Activated CD4-positive, alpha-beta T cell treated with anti-CD3 and anti-CD28 coated beads for 4 hours (primary cell): ENCODE measurements at places on chromosomes 1 and 21.

DNA sequence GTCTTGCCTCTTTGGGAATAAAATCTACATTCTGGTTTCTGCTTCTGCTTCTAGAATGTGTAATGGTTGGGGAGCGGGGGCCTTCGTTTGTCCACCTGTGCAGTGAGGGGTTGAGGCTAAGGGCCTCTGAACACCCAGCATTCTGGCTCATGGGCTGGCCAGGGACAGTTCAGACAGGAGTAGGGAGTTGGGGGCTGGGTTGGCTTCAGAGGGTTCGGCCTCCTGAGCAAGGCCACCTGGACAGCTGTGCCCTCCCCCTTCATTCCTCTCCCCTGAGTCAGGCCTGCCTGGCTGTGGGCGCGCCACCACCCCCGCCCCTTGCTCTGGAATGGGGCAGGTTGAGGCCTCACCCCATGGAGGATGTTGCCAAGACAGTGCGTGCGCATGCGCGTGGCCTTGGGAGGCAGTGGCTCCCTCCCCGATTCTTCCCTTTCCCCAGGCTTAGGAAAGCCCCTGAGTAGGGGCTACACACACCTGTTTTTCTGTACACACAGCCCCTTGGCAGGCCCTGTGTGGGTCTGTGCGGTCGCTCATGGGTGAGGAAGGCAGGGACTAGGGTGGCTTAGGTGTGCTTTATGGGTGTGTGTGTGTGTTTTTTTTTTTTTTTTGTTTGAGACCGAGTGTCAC, 57.0 kb downstream of the YARS1 start:
- DNase-seq: no peak

DNA sequence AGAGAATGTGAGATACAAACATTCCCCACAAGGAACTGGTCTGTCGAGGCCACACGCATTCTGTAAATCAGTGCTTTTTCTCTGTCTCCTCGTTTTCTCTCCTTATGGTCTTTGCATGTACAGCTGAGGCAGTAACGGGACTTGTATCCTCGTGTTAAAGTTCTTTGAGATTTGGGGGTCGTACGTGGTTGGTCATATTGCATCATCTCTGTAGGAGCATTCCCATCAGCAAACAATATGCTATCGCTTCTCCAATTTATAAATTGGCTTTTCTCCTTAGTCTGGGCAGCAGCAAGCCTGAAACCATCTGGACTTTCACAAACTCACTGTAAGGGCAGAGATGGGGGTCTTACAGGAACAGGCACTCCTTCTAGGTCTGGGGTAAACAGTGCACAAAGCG, 13.0 kb upstream of the TRIM17 start:
- no peak for DNase-seq

- DNase-seq: no peak
Measured at GRCh38 chr1:192038567-192038966, 119.7 kb upstream of the RGS18 start.

- DNase-seq: no peak
Measured at GRCh38 chr1:184291701-184292100, 95.1 kb upstream of the C1orf21 start.

GRCh38 chr1:55380355-55380970, 165.3 kb upstream of the USP24 start:
- DNase-seq: no peak

- DNase-seq: peak; percentile 22
Measured at GRCh38 chr1:223844787-223845036, 1.0 kb downstream of the TP53BP2 start.

DNA sequence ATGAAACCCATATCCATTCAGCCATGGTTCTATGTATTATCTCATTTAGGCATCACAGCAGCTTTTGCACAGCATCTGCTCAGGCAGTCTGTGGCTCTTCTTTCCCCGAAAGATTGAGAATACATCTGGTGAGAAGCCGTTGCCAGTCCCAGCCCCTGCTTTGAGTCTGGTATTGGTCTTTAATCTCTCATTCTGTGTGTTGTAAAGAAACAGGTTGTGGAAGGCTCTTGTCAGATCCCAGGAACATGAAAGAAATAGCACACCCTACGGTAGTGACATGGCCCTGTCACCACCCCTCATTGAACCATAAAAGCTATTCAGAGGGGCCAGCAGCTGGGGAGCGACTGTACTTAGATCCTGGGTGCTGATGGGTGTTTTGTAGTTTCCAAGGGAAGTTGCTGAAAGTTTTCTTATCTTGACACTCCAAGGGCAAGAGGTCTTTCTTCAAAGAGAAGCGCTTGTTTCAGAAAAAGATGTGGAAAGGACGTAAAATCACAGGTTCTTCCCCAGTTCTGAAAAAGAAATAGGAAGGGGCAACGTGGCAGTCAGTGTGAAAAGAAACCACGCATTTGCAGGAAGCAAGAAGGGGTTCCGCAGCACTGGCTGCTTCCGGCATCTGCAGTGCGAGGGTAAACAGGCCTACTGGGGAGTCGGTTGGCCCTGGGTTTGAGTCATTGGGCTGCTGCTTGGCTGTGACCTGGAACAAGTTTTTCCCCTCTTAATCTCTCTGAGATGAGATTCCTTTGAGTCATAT, 145.0 kb downstream of the DHRS3 start:
- DNase-seq: peak; percentile 81

- DNase-seq: no peak
Measured at GRCh38 chr1:64940025-64940424, 26.3 kb downstream of the JAK1 start.

- DNase-seq: no peak
Measured at GRCh38 chr1:5967351-5968160, 24.7 kb downstream of the NPHP4 start.

DNA sequence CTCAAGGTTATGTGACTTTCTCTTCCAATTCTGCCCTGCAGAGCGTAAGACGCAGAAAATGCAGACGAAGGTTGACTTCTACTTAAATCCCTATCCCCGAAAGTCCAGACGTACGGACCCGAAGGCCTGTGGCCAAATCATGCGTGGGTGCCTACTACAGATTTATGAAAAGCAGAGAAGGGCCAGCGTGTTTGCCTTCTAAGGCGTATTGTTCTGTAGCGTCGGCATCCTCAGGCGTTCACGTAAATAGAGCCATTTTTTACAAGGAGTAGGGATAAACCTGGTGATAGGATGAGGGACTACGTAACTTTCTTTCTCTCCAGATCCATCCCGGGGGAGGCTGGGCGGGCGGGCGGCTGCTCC, 222 bp upstream of the GIPC2 start:
- DNase-seq: no peak

DNA sequence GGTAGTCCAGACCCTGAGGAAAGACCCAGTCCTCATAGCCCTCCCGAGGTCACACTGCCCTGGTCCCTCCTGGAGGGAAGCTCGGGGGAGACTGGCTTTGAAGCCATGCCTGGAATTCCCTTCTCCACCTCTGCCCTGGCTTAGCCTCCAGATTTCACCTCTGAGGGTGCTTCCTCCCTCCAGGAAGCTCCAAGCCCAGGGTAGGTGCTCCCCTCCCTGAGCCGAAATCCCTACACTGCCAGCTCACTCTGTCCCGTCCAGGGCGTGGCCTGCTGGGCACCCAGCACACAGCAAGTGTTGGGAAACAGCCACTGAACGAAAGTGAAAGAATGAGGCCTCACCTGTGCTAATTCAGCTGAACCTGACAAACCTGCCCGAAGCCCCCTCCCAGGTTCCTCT, 6.0 kb upstream of the TNFRSF25 start:
- DNase-seq: no peak

GRCh38 chr1:28822799-28823198, 10.8 kb downstream of the OPRD1 start:
- no peak for DNase-seq

GRCh38 chr1:210123924-210124589, 108.5 kb upstream of the SERTAD4 start:
- no peak for DNase-seq

GRCh38 chr1:109152196-109152595, 38.3 kb downstream of the ELAPOR1 start:
- DNase-seq: no peak

GRCh38 chr1:245566134-245566533, 411.3 kb downstream of the KIF26B start:
- DNase-seq: no peak

GRCh38 chr1:154404511-154404931, 622 bp upstream of the IL6R start:
- no peak for DNase-seq

DNA sequence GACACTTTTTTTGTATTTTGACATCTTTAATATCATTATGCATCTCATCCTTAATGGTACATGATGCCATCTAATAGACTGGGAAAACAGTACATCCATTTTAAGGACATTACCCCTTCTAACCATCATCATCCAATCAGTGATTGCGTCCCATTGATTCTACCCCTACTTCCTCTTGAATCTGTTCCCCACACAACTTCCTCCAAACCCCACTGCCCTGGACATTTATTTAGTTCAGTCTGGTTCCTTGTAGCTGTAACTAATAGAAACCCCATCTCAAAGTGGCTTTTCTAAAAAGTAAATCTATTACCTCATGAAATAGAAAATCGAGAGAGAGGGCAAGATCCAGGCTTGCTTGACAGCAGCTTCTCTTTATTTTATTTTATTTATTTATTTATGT, 2.1 kb upstream of the ITLN1 start:
- no peak for DNase-seq

- DNase-seq: no peak
Measured at GRCh38 chr1:224189561-224189960, 6.5 kb downstream of the DEGS1 start.

DNA sequence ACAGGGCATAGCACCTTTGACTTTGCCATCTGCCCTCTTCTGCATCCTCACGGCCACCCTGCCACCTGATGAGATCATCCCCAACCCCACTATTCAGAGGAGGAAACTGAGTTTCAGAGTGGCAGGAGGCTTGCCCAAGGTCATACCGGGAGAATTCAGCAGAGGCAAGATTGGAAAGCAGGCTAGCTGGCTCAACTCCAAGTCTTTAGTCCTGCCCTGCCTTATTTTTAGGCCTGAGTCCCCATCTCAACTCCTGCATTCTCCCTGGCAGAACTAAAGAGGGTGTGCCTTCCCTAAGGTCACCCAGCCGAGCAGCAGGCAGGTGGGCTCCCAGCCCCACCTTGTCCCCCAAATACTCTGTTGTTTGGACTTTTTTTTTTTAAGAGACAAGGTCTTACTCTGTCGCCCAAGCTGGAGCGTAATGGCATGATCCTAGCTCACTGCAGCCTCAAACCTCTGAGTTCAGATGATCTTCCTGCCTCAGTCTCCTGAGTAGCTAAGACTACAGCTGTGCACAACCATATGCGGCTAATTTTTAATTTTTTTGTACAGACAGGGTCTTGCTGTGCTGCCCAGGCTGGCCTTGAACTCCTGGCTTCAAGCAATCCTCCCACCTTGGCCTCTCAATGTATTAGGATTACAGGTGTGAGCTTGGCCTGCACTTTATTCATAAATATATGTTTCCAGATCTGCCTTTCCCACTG, 13.8 kb upstream of the FGR start:
- no peak for DNase-seq

DNA sequence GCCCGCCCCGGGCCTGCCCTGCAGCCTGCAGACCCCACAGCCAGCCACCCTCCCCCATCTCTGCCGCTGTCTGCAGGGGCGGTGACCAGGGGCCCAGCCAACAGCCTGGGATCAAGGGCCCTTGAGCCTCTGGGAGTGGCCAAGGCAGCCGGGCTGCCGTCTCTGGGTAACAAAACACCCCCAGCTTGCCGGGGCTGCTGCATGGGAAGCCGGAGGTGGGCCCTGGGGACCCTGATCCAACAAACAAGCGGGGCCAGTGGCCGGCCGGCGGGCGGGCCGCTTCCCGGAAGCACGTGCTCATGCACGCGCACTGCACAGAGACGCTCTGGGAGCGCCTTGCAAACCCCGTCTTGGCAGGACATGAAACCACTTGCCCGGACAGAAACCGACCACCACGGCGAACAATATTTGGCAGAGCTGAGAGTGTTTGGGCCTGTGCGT, 13.2 kb downstream of the MEGF6 start:
- no peak for DNase-seq

DNA sequence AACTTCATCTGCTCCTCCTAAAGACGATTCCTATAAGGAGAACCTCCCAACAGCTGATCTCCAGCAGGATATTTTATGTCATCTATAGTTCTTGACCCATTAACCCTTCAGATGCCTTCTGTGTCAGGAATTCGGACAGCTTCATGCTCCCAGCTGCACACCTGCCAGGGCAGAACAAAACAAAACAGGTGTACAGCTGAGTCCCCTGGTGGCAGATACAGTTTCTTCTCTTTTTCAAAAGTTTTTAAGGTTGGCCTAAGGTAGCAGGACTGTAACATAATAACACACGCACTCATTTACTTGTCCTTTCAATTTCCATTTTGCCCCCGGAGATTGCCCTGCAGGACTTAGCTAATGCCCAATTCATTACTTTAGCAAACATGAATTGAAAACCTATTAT, 218.3 kb downstream of the S1PR1 start:
- no peak for DNase-seq

DNA sequence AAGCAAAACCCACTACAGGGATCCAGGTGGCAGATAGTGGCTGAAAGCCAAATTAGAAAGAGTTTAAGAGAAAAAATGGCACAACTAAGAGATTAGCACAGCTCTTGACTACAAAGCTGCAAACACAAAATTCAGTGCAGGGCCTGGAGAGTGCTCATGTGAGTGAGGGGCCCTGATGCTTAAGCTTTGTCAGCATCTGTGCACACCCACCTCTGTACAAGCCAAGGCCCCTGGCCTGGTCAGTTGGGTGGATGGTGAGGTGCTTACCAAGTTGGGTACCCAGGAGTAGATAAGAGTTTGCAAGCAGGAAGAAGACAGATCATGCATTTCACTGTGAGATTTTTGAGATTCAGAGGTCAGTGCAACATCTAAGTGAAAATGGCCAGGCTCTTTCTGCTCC, 62.7 kb upstream of the ATP1B1 start:
- DNase-seq: no peak

DNA sequence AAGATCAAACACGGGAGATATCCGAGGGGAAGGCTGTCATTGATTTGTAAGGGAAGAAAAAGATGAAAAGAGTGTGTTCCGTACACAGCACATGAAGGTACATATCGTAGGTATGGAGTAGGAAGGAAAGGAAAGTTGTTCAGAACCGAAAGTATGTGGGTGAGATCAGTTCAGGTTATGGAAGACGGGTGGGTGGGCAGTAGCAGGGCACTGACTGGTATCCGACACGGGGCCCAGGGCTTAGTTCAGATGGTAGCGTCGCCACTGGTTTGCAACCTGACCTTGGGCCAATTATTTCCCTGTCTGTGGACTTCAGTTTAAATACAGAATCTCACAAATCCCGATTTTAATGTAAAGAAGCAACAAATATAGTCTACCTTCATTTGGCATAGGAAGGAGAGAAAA, 27.8 kb upstream of the A3GALT2 start:
- peak; percentile 56 for DNase-seq
